C1 segment of cervical spinal cord (tissue), 14 donors: ENCODE measurements at places on chromosomes 4 and X.

- DNase-seq = no peak
These were observed 199.7 kb upstream of the KLF3 start for GRCh38 chr4:38464328-38464727.

DNA sequence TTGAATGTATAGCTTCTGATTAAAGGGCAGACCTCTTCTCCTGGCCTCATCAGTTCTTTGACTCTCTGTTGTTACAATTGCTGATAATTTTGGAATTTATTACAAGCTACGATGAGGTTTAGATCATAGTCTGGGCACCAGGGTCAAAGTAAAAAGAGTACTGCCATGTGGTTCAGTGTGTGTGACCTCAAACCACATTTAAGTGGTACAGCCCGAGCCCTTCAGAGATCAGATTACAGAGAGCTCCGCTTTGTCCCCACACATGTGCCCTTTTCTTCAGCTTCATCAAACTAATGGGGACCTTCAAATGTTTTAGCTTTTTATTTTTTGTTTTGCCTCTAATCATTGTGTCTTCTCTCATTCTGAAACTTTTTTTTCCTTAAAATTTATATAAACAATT, 37.1 kb downstream of the SPANXN2 start:
- no peak for DNase-seq

GRCh38 chrX:73916931-73917667, 354.1 kb downstream of the CHIC1 start:
- DNase-seq = no peak

- DNase-seq = no peak
These were observed 950.3 kb upstream of the ADGRL3 start for GRCh38 chr4:60249784-60250183.

DNA sequence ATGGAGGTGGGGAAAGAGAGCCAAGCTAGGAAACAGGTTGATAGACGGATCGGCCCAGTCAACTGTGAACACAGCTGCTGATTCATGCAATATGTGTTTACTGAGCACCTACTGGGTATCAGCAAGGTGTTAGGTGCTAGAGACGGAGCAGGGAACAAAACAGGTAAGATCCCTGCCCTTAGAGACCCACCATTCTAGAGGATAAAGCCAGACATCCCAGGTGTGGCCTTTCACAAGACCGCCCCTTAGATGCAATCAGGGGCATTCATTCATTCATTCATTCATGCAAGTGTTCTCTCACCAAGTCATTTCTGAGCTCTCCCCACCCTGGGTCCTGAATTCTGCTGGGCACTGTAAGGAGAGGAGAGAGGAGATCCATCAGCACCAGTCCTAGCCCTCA, 20.2 kb upstream of the MTM1 start:
- no peak for DNase-seq

DNA sequence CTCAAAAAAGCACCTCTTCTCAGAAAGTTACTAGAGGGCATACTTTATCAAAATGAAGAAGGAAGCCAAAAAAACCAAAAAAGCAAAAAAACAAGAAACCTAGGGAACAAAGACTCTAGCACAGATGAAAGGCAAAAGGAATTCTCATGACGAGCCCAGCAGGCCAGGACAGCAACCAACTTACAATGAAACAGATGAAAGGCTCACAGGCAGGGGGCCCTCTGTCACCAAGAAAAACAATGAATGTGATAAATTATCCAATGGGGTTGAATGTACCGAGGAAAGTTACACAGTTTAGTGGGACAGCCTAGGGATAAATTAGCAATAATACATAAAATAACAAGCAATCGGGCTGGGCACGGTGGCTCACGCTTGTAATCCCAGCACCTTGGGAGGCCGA, 79.0 kb downstream of the GPR82 start:
- DNase-seq = no peak

DNA sequence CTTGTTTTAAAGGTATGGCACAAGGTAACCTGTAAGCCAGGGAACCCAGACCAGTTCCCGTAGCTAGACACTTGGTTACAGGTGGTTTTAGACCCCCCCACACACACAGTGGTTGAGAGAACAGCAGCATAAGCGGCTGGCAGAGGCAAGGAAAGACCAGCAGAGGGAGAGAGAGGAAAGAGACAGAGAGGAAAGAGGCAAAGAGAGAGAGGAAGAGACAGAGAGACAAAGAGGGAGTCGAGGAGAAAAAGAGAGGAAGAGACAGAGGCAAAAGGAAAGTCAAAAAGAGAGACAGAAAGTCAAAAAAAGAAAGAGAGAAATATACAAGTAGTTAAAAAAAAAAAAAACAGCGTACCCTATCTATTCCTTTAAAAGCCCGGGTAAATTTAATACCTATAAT, 19.5 kb upstream of the PCSK1N start:
- no peak for DNase-seq

DNA sequence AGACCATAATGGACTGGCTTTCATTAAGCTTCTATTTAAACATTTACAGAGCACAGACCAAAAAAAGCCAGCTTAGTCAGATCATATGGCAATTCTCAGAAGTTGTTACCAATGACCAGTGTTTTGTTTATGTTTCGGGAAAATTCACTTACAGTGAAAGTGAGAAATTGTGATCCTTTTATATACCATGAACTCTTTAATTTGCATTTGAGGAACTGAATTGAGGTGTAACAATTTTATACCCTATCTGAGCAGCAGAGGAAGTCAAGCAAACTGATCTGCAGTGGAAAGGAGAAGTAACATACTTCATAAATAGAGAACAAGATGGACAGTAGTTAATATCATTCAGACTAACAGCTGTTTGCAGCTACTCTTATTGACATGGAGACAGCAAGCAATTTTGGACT, 97.1 kb downstream of the TMA16 start:
- DNase-seq = no peak

- DNase-seq = no peak
These were observed 36.0 kb downstream of the P2RY8 start for GRCh38 chrX:1500701-1501624.

- no peak for DNase-seq
These were observed 7.8 kb upstream of the AKAP14 start for GRCh38 chrX:119887721-119888425.
